ENCODE measurements at places on chromosomes 1 and 21. TPM values are rescaled to one million over a fixed set of nuclear protein-coding genes. Genes with fewer than 3 reads are reported as not detected.

Gene TCHH
- 0.14 TPM for total RNA-seq

Gene PPIAL4G
- not detected for total RNA-seq

Gene ZBED6
- total RNA-seq = 23.4 TPM

Gene IL24
- 164 TPM for total RNA-seq

Gene PAPPA2
- 1.6 TPM for total RNA-seq

Gene HCRTR1
- total RNA-seq = not detected

Gene SLAMF9
- total RNA-seq = not detected

Gene FOXO6
- total RNA-seq = not detected

Measured in placental pericyte (primary cell).